ENCODE measurements at places on chromosomes 1 and 21.
A peak's percentile ranks its signal among the peaks of the same experiment; 100 is the strongest.

GRCh38 chr1:115454837-115455511, 116.9 kb upstream of the NGF start:
- no peak for DNase-seq

DNA sequence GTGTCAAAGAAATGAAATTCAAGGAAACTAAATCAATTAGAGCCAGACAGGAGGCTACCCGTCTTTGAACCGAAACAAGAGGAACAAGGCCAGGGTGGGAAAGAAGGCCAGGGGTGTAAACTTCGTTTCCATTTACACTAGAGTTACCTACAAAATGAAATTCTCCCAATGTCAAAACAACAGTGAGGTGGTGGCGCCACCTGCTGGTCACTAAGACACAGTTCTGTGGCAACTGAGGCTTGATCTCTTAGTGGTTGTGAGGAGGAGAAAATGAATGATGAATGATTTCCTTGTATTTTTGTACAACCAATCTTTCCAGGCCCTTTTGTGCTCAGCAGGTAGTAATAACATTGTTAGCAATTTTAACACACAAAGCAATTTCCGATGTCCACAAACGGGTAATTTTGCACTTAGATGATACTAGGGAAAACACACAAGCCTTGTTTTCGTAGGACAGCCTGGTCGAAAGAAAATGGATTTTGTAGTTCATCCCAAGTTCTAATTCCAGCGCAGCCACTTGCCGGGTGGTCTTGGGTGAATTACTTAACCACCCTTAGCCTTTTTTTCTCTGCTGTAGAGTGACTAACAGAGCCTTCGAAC, 54.8 kb upstream of the SOD1 start:
- peak; percentile 21 for DNase-seq

DNA sequence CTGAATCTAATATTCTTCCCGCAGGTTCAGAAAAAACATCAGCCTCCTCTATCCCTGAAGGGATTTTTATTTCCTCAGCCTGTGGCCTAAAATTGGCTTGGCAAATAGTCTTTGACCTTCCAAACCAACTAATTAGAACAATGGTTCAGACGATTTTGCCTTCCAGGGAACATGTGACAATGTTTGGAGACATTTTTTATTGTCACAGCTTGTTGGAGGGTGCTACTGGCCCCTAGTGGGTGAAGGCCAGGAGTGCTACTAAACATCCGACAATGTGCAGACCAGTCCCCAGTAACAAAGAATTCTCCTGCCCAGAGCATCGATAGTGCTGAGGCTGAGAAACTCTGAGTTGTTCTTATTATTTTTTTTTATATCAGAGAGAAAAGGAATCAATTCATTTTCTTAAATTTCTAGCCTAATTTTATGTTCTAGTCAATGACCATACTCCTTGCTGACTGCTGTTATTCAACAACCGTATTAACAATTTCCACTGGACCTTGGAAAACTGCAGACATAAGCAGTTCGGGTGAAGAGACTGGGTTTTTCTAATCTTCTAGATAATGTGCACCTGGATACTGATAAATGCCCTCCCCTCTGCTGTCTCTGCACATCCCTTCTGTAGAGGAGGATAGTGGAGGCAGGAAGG, 280.7 kb downstream of the LMX1A start:
- no peak for DNase-seq

DNA sequence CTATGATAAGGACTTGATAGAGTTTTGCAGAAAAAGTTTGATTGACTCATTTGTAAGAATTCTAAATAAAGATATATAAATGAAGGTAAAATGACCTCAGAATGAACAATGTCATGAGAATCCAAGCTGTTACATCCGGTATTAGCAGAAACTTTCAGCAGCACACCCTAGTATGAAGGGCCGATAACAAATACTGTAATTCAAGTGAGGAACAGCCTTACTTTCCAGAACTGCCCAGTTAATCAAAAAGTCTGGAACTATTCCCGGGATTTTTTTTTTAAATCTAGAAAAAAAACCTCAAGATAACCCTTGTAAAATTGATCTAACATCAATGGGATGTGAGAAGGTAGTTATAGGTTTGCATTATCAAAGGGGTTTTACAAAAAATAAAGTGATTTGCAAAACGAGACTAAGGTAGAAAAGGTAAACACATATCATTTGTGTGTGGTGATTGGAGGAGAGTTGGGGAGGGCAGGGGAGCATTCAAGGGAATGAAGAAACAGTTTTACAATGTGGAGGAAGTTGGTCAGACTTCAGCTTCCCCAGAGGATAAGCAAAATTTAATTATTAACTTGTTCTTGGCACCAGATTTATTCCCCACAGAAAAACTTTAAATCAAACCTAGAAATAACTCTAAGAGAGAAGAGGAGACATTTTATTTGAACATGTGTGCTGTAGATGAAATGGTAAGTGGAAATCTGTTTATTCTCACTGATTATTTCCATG, 75.9 kb upstream of the VCAM1 start:
- no peak for DNase-seq

DNA sequence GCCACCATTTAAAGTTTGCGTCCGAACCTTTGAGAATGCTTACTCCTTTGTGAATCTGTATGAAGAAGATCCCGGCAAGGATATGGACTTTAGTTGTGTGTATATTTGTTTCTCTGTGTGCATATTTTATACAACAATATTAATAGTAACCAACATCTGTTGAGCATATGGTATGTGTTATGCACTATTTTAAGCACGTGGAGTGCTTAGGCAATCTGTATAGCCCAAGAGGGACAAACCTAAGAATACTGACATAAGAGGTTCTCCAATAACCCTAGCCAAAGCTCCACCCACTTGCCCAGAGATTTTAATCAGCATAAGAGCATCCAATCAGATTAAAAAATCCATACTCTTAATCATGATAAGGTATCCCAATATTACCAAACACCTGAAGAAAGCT, 92.7 kb downstream of the MAB21L3 start:
- DNase-seq = no peak

DNA sequence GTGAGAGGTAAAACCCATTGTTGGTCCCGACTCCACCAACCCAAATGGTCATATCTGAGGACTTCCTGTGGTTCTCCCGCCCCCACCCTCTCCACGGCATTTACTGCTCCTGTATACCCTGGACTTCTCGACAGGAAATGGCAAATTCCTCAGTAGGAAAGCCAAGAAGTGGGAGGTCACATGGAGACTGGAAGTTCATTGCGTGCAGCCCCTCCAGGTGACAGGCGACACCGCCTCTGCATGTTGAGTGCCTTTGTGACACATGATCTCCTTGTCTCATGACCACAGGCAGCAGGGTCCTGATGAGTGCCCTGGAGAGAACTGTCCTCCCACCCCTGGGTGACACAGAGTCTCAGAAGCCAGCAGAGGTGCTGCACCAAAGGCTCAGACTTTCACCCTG, 24.2 kb downstream of the ERG start:
- DNase-seq = no peak

- no peak for DNase-seq
These were observed 15.0 kb upstream of the FCAMR start for GRCh38 chr1:206985162-206985749.

- no peak for DNase-seq
These were observed 394.8 kb downstream of the PBX1 start for GRCh38 chr1:164953815-164954214.

DNA sequence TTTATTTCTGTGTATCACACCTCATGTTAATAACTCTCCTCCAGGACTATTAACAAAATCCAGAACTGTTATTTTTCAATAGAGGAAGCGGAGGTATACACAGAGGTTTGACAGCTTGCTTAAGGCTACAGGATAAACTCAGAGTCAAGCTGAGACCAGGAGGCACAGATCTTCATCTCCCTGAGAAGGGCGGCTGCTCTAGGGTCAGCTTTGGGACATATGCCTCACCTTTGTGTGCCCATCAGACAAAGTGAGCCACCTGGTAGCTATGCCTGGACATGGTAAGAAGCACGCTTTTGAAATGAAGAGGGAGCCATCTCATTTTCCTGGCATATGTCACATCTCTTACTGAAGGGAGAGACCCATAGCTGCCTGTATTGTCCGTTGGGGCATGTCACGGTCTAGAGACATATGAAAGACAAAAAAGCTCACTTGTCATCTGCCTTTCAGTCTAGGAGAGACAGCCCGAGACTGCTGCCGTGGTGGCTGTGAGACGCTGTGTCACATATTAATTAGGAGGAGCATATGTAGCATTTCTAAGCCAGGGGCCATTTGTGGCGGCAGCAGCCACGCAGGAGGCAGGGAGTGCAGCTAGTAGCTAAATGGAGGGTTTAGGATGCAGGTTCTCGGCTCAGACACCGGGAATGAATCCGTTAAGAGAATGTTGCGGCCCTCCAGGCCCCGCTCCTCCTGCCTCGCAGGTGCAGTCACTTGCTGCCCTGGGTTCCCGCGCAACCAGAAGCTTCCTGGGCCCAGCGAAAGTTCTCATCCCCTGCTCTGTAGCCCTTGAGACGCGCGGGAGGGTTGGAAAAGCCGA, 161.3 kb upstream of the C1orf21 start:
- DNase-seq = no peak

DNA sequence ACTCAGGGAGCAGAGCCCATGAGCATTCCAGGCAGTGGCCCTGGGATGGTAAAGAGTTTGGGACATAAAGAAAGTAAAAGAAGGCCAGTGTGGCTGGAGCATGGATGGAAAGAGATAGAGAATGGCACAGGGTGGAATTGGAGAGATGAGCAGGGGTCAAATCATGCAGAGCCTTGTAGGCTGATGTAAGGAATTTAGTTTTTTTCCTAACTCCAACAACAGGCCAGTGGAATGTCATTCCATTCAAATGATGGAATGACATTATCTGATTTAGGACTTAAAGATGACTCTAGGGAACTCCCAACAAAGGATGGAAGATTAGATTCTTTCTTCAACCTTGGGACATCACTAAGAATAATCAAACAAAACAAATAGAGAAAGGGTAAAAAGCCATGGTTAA, 12.8 kb upstream of the S100A2 start:
- no peak for DNase-seq

GRCh38 chr1:177585302-177586220, 384.3 kb downstream of the SEC16B start:
- no peak for DNase-seq

GRCh38 chr1:178341261-178341956, 155.4 kb downstream of the CLEC20A start:
- no peak for DNase-seq

- DNase-seq = no peak
These were observed 9.6 kb upstream of the RPS6KC1 start for GRCh38 chr1:213041443-213041842.

- DNase-seq = no peak
These were observed 74.1 kb downstream of the GALNT2 start for GRCh38 chr1:230141021-230141648.

GRCh38 chr1:19101244-19101643, 108.8 kb downstream of the UBR4 start:
- no peak for DNase-seq

DNA sequence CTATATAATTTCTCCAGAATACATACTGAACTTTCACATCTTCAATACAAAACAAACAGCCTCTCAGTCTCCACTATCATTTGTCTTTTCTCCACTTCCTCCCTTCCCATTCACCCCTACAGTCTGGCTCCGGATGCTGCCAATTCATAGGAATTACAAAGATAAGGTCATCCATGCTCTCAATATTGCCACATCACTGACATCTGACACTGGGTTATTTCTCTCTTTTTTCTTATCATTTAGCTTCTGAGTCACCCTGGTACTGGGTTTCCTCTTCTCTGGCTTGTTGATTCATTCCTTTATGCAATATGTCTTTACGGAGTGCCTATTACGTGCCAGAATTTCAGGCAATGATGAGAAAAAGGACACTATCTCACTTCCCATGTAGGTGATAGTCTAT, 3.1 kb upstream of the SH3BP5L start:
- peak; percentile 89 for DNase-seq

DNA sequence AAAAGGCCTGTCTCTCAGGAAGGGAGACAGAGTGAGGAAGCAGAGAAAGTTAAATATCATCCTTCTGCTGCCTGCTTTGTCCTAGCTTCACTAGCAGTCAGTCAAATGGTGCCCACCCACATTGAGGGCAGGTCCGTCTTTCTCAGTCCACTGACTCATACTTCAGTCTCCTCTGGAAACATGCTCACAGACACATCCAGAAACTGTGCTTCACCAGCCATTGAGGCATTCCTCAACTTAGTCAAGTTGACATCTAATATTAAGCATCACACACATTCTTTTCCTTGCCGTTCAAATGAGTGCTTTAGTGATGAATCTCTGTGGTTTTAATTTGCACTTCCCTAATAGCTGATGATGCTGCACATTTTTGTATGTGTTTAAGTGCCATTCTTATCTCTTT, 777.8 kb upstream of the PRMT6 start:
- DNase-seq = no peak

DNA sequence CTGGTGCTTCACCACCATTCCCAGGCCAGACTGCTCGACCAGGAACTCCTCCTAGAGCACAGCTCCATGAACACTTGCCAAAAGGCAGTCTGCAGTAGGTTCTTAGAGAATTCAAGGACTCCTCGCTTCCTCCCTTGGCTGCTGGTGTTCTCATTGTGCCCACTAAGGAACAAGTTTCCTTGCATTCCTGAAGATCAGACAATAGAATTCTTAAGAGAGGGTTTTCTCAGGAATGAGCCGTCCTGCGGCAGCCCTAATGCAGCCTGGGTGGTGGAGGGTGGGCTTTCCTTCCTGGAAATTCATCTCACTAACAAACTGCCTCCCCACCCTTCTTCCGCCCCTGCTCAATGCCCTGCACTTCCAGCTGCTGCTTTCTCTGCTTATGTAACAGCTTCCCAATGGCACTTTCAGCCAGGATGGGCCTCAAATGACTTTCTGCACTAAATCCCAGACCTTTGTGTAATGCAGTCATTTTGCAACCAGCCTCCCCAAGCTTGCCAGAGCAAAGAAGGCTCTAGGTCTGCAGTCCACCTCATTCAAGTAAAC, 287.9 kb downstream of the PLPP3 start:
- DNase-seq = no peak

- DNase-seq = no peak
These were observed 26.7 kb downstream of the CLDN19 start for GRCh38 chr1:42713293-42713692.

DNA sequence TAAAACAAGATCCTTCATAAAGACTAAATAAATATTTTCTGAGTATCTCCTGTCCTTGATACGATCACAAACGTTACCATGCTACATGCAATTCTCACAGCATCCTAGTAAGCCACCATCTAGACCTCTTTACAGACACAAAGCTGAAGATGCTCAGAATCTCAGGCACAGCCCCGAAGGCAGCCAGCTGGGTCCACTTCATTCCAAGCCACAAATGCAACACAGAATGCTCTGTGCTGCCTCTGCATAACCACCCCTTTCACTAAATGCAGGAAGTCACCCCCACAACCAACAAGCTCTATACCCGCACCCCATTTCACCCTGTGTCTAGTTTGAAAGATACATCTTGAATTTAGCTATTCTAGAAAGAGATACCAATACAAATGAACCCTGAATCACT, 12.9 kb downstream of the RCAN1 start:
- DNase-seq = no peak

All from GF-D8 (cell line).